ENCODE measurements at places on chromosomes 13 and 19.

- peak; percentile 42 for DNase-seq
Observed at GRCh38 chr19:50778906-50779430, 8.7 kb downstream of the GPR32 start.

- DNase-seq, result no peak
Observed at GRCh38 chr13:40652588-40652940, 13.9 kb downstream of the FOXO1 start.

DNA sequence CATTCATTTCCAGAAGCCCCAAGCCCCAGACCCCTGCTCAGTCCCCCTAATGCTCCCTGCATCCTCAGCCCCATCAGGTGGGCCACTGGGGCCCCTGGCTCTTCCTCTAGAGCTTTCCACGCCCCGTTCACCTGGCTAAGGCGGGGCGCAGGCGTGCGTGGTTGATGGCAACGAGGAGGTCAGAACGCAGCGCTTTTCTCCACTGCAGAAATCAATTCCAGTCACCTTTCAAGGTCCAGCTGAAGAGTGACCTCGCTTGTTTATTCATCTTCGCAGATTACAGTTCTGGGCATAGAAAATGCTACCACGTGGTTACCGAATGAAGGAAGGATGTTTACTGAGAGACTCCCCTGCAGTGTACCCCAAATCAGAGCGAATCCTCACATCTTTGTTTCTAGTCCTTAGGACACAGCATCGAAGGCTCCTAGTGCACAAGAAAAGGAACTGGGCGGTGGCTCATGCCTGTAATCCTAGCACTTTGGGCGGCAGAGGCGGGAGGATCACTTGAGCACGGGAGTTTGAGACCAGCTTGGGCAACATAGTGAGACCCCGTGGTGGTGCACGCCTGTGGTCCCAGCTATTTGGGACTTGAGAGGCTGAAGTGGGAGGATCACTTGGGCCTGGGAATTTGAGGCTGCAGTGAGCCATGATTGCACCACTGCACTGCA is 828 bp upstream of the PBX4 start:
- DNase-seq, result peak; percentile 48

GRCh38 chr13:46165485-46166223 is 16.3 kb downstream of the LCP1 start:
- DNase-seq, result no peak

GRCh38 chr13:113971471-113972231 is 2.2 kb downstream of the C13orf46 start:
- DNase-seq, result no peak

DNA sequence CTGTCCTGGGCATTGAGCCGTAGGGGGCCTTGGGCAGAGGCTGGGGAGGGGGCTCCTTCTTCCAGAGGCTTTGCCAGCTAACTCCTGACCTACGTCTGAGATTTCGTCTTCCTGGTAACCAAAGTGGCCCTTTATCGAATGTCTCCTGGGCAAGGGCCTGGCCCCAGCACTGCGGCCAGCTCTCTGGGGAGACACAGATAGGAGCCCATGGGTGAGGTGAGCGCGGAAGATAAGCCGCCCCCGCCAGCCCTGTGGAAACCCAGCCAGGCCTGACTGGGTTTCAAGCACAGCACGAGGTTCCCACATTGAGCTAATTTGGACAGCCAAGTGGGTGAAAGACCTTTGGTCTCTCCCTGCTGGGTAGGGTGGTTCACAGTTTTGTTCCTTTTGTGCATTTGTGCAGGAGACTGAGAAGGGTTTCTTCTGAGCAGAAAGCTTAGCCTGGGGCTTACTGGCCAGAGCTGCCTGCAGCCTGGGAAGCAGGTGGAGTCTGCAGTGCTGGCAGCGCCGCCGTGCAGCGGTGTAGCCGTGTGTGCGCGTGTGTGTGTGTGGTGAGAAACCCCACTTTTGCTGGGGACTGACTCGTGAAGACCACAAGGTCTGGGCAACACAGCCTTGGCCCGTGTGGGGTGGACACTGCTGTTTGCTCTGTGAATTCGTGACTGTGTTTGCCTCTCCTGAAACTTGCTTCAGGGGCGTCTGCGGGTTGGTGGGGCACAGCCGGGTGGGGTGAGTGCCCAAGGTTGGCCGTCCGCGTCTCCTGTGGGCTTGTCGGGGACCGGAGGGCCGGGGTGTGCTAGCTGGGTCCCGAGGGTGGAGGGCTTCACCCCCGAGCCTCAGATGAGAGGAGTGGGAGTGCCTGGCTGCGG is 2.5 kb downstream of the BSG start:
- DNase-seq, result no peak

DNA sequence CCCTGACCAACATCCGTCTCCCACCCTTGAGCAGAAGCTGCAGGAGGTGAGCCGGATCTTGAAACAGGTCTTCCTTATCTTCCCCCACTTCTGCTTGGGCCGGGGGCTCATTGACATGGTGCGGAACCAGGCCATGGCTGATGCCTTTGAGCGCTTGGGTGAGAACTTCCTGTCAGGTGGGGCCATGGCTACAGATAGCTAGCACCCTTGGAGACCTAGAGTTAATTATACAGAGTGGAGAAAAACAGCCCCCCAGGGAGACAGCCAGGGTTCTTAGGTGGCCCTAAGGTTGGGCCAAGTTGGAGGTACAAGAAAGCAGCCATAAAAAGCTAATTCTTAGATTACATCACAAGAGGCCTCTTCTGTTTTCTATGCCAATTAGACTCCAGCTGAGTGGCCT is 8.9 kb upstream of the ARHGAP45 start:
- no peak for DNase-seq

GRCh38 chr19:46791944-46792343 is 3.5 kb upstream of the SLC1A5 start:
- DNase-seq, result peak; percentile 46

- no peak for DNase-seq
Observed at GRCh38 chr13:79770056-79770455, 289.1 kb downstream of the NDFIP2 start.

DNA sequence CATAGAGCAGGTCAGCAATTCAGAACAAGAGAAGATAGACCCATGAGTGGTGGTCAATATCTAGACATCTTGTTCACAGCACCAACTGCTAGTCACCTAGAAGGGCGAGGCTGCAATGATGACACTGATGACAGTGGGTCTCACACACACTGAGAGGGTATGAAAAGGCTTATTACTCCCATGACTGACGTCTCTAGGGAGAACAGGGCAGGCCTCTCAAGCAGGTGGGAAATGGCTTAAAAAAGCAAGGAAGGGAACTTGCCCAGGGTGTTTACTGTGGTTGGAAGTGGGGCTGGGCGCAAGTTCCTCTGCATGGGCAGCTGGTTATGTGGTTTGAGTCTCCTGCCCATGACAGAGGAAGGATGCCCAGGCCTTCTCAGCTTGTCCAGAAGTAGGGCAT is 33.8 kb downstream of the ZNF44 start:
- DNase-seq, result no peak

DNA sequence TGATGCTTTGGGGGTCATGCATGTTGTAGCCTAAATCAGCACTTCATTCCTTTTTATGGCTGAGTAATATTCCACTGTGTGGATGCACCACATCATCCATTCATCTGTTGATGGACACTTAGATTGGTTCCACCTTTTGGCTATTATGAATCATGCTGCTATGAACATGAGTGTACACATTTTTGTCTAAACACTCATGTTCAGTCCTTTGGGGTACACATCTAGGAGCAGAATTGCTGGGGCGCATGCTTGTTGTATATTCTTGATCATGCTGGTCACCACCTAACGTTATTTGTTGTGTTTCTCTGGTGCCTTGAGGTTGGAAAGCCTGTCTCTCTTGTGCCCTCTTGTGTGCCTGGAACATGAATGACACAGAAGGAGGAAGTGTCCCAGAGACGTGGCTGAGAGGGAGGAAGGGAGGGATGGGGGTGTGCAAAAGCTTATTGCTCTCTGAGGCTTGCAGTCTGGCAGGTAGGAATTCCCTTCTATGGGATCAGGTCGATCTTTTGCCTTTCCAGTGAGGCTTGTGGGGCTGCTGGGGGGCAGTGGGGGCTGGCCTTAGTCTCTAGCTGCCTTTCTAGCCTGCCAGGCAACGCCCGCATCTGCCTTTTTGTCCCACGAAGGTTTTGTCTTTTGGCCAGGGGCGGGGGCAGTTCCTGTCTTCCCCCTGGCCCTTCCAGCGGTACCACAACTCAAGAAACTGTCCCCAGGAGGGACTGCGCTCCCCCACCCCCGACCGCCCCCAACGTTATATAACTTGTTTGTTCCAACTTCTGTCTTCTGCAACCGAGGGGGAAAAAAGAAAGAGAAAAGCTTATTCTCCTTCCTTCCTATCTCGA is 7.6 kb downstream of the KLHL26 start:
- DNase-seq, result peak; percentile 75

DNA sequence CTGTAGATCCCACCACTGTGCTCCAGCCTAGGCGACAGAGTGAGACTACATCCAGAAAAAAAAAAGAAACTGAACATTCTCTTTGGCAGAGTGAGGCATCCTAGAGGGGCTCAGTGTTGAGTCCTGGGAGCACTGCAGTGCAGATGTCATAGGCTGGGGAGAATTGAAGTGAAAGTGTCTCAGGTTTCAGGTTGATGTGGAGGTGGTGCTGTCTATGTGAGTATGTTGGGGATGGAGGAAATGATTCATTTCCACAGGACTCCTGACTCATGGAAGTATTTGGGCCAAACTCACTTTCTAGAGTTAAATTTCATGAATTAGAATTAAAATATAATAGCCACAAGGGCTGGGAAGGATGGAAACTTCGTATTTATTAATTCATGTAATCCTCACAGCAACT is 134.4 kb upstream of the TSC22D1 start:
- peak; percentile 76 for DNase-seq

DNA sequence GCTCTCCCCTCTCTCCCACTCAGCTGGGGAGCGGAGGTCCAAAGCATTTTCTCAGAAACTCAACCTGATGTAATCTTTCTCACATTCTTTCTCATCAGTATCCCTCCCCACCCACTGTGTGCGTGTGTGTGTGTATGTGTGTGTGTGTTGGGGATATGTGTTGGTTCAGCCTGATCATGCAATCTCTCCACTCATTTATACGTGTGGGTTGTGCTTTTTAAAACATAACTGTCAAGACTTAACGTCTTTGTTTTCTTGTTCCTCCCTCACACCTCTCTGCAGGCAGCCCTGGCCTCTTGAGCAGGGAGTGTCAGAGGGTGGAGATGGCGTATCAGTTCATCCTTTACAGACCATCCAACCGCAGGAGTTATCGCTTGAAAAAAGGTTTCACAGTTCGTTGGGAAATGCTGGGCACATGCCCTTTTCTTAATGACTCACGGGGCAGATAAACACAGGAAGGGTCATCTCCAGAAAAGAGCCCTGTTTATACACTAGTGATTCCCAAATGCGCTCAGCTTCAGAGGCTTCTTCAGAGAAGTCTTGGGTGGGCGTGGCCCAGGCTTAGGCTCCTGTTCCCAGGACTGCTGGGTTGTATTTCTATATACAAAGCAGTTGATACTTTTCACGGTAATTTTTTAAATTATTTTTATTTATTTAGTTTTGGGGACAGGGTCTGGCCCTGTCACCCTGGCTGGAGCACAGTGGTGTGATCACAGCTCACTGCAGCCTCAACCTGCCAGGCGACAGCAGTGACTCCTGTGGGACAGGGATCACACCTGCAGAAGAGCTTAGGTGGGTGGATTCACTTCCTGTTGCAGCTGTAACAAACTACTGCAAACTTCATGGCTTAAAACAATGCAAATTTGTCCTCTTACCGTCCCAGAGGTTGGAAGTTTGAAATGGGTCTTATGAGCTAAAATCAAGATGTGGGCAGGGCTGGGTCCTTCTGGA is 60.3 kb downstream of the CCDC70 start:
- DNase-seq, result no peak

DNA sequence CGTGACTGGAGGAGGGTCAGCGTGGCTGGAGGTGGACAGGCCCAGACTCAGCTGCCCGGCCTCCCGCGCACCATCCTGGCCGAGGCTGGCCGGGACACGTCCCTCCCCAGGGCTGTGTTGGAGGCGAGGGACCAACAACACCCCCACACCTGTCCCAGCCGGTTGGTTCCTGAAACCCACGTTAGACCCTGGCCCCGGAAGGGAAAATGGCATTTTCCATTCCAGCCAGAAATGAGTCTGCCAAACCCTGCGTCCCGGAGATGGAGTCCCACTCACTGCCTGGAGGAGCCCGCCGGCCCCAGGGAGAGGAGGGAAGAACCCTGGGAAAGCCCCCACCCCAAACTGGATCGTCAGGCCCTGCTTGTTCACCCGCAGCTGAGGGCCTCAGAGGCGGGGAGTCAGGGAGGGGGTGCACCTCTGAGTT is 4.8 kb upstream of the WDR18 start:
- no peak for DNase-seq

DNA sequence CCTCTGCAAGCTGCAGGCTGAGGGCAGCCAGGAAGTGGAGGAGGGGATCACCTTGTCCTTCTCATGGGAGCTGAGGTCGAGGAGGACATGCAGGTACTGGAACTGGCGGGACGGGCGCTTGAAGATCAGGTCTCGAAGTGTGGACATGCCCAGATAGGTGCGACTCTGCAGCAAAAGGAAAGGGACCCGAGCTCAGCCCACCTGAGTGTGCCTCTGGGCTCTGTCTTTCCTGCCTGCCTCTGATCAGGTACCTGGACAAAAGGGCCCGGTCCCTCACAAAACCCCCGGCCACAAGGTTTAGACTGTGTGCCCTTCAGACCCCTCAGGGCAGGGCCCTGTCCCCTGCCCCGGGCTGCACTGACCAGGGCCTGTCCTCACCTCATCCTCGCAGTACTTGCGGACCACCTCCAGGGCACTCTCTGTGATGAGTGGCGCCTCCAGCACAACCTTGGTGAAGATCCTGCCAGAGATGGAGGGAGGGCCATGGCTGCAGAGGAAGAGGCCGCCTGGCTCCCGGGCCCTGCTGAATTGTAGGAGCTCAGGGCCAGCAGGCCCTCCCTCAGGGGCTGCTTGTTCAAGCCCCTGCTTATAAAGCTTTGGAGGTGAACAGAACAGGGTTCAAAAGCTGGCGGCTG is 12.5 kb upstream of the RSPH6A start:
- peak; percentile 81 for DNase-seq

GRCh38 chr19:51572410-51572809 is 1.3 kb downstream of the ZNF175 start:
- DNase-seq, result no peak

- no peak for DNase-seq
Observed at GRCh38 chr13:54287062-54287764, 1258.6 kb downstream of the OLFM4 start.

GRCh38 chr13:99792079-99792921 is 179.3 kb downstream of the ZIC5 start:
- DNase-seq, result no peak

DNA sequence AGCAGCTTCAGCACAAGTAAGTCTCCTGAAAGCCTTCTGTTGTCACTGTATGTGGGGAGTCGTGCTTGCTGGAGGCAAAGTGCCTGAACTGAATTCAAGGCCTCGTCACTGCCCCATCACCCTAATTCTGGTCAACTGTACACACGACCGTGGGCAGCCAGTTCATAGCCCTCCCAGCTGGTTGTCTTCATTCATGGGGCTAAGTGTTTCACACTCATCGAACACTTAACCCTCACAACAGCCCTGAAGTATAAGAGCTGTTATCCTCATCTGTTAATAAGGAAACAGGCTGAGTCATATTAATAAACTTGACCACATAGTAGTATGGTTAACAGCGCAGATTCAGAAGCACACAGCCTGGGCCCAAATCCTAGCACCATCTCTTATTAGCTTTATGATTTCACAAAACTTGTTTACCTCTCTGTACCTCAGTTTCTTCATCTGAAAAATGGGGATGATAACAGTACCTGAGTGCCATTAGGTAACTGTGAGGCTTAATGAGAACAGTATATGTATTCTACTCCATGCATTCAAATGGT is 66.7 kb downstream of the CDADC1 start:
- DNase-seq, result no peak

- DNase-seq, result peak; percentile 30
Observed at GRCh38 chr19:19226204-19226603, 14.4 kb downstream of the NCAN start.

- DNase-seq, result no peak
Observed at GRCh38 chr19:435707-436412, 25.0 kb downstream of the SHC2 start.

GRCh38 chr19:32750441-32751055 is 31.0 kb downstream of the TDRD12 start:
- no peak for DNase-seq
